GM12891 (cell line): ENCODE measurements at places on chromosomes 13 and 19.

- no peak for DNase-seq
Measured at GRCh38 chr19:38616265-38616664, 1.5 kb downstream of the MAP4K1 start.

DNA sequence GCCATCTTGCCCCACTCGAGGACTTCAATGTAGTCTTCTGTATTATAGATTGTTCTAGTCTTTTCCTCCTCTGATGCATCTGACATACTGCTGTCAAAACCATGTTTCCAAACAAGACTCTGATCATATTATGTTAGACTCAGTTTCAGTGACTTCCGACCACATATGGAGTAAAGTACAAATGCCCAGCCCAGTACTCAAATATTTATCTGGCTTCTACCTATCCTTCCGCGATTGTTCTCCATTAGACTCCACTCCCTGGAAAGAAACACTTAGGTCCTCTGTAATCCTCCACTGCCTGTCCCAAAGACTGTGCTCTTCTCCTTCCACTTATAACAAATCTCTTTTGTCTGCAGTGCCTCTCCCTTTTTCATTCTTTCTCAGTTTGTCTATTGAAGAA lies 439.5 kb downstream of the EFNB2 start:
- DNase-seq: no peak

GRCh38 chr13:33079960-33080359 lies 63.7 kb downstream of the KL start:
- DNase-seq: no peak

GRCh38 chr19:3243819-3244700 lies 19.6 kb downstream of the CELF5 start:
- DNase-seq: no peak

DNA sequence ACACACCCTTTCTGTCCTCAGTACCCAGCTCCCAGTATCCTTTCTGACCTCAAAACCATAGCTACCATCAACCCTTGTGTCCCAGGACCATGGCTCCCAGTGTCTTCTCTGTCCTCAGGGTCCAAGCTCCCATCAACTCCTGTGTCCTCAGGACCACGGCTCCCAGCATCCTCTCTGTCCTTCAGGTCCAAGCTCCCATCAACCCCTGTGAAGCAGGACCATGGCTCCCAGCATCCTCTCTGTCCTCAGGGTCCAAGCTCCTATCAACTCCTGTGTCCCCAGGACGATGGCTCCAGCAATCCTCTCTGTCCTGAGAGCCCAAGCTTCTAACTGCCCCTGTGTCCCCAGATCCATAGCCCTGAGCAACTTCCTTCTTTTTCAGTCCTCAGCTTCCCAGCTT lies 1.7 kb upstream of the CADM4 start:
- DNase-seq: no peak

- DNase-seq: no peak
Measured at GRCh38 chr19:43660971-43661360, 9.0 kb downstream of the PLAUR start.

DNA sequence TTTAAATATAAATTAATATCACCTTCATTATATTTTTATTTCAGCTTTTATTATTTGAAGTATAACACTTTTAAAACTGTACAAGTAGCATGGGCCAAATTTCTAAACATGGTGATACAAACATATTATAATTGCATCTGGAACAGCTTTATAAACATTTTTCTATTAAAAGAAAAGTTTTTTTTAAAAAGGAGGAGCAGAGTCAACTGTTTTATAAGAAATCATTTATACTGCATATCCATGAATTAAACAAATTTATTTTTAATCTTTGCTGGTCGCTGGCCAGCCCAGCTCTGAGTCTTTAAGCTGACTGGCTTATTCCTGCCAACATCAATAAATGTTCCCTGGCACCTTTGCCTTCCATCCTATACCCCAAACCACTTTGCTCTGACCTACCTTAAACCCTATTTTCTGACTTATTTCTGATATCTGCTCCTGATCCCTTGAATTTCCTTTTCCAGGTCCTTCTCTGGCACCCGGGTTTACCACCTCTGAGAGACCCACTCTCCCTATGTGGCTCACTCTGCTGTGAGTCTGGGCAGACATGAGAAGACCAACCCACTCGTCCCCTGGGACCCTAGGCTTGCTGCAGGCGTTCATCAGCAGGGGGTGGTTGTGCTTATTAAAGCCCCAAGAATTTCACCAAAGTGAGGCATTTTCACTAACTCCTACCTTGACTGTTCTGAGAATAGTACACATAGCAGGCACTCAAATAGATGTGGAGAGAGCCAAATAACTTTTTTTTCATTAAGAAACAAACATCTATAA lies 220.3 kb downstream of the KLF12 start:
- no peak for DNase-seq
